Neural progenitor cell (in vitro differentiated cells): ENCODE measurements at places on chromosomes 2 and 18. TPM values are rescaled to one million over a fixed set of nuclear protein-coding genes. Genes with fewer than 3 reads are reported as not detected.

DNA sequence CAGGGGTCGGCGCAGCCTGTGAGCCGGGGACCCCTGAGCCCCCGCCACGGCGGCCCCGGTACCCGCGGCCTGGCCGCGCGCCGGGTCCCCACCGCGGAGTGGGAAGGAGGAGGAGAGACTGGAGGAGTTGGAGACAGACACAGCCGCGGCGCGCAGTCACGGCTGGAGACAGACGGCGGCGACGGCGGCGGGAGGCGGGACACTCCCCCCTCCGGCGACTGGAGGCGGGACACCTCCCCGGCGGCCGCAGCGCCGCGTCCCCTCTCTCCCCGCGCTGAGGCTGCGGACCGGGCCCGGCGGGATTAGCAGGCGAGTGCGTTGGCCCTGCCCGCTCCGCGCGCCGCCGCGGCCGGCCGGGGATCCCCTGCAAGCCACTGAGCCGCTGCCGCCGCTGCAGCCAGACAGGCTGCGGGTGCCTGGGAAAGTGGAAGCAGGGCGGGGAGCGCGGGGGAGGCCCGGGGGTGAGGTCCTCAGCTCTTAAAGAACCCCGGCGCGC, 1.0 kb upstream of the LDLRAD4 start:
- DNase-seq, result peak; percentile 87

- no peak for DNase-seq
Observed at GRCh38 chr2:13666582-13667414, 950.1 kb downstream of the TRIB2 start.

DNA sequence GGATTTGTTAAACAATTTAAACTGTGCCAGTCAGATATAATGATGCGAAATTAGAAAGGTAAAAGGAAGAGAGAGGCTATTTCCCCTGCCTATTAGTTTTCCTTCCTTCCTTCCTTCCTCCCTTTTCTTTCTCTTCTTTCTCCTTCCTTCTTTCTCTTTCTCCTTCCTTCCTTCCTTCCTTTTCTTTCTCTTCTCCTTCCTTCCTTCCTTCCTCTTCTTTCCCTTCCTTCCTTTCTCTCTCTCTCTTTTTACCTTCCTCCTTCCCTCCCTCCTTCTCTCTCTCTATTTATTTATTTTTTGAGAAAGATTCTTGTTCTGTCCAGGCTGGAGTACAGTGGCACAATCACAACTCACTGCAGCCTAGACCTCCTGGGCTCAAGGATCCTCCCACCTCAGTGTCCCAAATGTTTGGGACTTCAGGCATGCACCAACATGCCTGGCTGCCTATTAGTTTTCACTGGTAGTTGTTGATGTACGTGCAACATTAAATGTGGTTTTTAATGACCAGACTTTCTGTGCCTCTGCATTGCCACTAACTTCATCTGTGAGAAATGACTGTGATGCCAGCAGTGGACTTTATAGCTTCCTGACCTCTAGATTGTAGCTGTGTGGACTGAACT, 48.7 kb upstream of the NFE2L2 start:
- DNase-seq, result no peak

GRCh38 chr2:238701341-238702206, 146.3 kb upstream of the TWIST2 start:
- DNase-seq, result no peak

- DNase-seq, result peak; percentile 82
Observed at GRCh38 chr2:239290618-239291474, 110.0 kb downstream of the HDAC4 start.

DNA sequence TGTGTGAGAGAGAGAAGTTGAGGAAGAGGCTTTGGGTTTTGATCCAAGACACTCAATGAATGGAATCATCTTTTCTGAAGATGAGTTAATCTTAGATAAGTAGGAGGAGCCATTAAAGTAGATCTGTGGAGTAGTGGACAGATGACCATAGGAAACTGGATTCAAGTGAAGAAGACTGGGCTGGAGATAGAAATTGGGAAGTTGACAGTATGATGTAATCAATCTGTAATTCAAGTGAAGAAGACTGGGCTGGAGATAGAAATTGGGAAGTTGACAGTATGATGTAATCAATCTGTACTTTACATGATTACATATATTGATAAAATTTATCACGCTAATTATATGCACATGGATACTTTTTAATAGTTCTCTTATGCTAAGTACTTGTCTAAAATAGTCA, 92.8 kb downstream of the PHLPP1 start:
- no peak for DNase-seq

- DNase-seq, result no peak
Observed at GRCh38 chr2:144481666-144482065, 38.3 kb downstream of the ZEB2 start.

- DNase-seq, result peak; percentile 67
Observed at GRCh38 chr2:36663851-36664695, 32.4 kb upstream of the VIT start.

- DNase-seq, result no peak
Observed at GRCh38 chr2:43569921-43570320, 25.9 kb downstream of the THADA start.

DNA sequence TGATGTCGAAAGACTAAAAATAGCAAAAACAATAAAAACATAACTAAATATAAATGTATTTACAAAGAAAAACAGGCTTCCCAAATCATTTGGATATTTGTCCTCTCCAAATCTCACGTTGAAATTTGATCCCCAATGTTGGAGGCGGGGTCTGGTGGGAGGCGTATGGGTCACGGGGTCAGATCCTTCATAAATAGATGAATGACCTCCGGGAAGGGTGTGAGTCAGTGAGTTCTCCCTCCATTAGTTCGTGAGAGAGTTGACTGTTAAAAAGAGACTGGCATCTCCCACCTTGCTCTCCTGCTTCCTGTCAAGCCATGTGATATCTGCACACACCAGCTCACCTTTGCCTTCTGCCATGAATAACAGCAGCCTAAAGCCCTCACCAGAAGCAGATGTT, 703.0 kb downstream of the TMEM182 start:
- no peak for DNase-seq

- no peak for DNase-seq
Observed at GRCh38 chr2:73063909-73064875, 7.3 kb downstream of the SFXN5 start.

GRCh38 chr2:167681234-167682015, 566.0 kb downstream of the STK39 start:
- no peak for DNase-seq

DNA sequence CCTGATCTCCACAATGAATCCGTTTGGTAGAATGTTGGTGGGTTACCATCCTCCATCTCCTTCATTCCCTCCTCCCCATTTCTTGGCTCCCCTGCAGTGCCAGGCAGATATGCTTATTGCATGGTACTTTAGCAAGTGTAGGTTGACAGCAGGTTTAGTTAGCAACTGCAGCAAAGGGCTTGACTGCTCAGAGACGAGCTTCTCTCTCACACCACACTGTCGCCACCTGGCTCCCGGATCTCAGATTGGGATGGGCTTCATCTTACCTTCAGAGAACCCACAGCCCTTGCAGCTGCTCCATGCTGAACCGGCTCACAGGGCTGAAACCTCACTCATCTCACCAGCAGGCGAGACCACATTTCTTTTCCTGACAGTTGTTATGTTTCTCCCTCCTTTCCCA, 88.8 kb downstream of the VWA3B start:
- DNase-seq, result peak; percentile 16

- DNase-seq, result no peak
Observed at GRCh38 chr2:205850132-205850531, 167.8 kb downstream of the NRP2 start.

- DNase-seq, result peak; percentile 75
Observed at GRCh38 chr18:34787931-34788532, 77.9 kb downstream of the DTNA start.

DNA sequence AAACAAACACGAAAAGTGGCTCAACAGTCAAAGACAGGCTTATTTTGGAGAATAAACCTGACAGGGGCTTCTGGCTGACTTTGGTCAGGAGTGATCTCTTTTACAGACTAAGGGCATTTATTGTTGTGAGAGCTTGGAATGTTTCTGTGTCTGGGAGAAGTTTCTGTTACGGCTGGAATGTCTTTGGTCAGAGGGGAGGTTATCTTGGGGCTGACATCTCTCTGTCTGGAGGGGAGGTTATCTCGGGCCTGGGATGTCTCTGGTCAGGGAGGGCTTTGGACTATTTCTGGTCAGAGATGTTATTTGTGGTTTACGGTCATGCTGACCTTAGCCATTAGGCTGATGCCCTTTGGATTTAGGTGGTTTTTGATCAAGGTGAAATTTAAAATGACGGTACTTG, 345.5 kb upstream of the FSIP2 start:
- DNase-seq, result no peak

DNA sequence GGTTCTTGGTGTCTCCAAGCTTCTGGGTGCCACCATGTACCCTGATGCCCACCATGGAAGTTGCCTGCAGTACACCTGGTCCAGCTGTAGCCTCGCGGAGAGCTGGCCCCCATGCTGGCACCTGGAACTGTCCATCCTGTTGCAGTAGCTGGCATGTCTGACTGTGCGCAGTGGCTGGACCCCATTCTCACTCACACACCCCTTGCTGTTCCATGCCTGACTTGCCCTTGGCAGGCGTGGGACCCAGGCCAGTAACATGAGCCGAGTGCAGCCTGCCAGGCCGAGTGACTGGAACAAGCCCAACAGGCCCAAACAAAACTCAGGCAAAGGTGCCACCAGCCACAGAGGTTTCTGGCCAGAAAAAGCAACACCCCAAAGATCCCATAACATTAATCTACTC, 73.8 kb downstream of the NEURL3 start:
- DNase-seq, result no peak

- DNase-seq, result no peak
Observed at GRCh38 chr2:127637236-127637630, 8.7 kb upstream of the GPR17 start.

DNA sequence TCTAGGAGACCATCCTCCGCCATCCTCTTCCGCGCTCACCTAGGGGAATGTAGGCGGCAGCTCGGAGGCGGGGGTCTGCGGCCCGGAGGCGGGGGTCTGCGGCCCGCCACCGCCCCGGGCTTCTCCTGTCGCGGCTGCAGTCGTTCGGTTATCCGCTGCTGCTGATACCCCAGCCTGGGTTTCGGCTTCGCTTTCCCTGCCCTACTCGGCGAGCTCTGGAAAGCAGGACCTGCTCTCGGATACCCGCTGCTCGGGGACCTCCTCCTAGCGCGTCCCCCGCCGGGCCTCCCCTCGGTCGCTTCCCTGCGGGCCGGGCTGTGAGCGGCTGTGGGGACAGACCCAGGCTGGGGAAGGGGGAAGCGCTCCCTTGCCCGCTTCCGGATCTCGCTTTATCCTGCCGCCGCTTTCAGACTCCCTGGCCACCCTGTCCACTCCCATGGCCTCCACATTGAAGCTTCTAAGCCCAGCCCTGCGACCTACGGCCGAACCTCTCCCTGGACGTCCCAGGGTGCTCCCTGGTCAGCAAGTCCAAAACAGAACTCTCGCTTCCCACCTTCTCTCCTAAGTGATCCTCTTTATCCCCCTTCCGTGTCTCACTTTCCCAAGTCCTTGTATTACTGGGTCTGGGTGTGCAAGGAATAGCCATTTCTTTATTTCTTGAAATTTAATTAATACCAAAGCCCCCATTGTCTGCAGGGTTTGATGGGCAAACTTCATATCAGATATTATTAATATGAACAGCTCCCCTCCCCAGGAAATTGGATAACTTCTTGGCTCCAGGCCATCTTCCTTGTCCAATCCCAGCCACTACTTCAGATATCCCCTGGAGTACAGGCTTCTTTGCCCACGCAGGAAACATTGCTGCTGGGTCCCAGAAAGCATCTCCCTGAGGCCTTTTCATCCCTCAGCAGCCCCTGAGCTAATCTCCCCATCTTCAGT, 769 bp downstream of the FKBP1B start:
- peak; percentile 65 for DNase-seq

DNA sequence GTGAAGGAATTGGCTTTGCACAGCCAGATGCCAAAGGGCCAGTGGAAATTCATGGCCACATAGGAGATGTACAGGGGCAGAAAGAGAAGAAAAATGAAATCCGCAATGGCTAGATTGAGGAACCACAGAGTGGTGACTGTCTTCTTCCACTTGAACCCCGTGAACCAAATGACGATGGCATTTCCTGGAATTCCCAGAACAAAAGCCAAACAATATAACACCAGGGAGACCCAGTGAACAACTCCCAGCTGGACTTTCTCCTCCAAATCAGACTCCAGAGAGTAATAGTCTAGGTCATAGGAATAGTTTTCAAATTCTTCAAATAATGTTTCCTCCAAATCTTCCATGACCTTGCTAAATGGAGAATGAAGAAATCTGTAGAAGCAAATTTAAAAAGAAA, 17.2 kb downstream of the EEF1B2 start:
- DNase-seq, result no peak

GRCh38 chr2:152585830-152586484, 131.3 kb downstream of the PRPF40A start:
- no peak for DNase-seq

- DNase-seq, result peak; percentile 87
Observed at GRCh38 chr2:219073413-219074129, 12.8 kb upstream of the IHH start.

DNA sequence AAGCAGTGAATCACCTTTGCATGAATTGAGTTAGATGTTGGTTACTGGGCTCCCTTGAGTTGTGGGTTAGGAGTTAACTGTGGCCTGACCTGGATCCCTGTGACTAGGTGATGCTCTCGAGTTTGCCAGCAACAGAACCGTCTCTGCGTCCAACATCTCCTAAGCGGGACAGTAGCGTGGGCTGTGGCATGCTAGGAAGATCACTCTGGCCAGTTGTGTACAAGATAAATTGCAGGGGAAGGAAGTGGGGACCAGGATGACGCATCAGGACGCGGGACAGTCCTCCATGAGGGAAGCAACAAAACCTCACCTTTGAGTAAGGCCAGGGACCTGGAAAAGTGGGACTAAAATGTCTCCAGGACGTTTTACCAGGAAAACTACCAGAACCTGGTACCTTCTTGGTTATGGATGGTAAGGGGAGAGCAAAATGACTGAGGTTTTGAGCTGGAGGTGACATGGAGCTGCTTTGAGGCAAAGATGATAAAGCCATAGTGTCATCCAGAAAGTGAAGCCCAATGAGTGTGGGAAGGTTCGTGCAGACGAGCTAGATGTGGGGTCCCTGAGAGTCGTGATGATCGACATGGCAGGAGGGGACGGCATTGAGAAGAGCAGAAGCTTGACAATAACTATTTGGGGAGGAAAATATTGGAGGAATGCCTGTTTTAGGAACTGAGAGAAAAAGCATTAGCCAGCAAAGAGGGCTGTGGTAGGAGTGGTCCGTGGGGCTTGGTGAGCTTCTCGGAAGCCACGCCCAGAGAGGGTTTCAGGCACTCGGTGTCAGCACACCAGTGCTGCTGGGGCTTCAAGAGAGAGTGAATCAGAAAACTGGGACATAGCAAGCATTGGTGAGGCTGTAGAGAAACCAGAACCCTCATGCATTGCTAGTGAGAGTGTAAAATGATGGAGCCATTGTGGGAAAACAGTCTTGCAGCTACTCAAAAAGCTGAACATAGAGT, 95.1 kb downstream of the SMAD7 start:
- DNase-seq, result no peak

- DNase-seq, result no peak
Observed at GRCh38 chr2:238574490-238575271, 148.0 kb downstream of the ASB1 start.

GRCh38 chr2:127387655-127388422, at the start of gene MAP3K2:
TSS of gene MAP3K2 (minus strand) at chr2:127387975. CDS start at chr2:127343129, 44,846 bp downstream.
- peak; percentile 98 for DNase-seq

- DNase-seq, result no peak
Observed at GRCh38 chr2:189818249-189819038, 34.2 kb downstream of the PMS1 start.

- peak; percentile 15 for DNase-seq
Observed at GRCh38 chr2:157751462-157752058, 122.9 kb upstream of the ACVR1C start.

- no peak for DNase-seq
Observed at GRCh38 chr18:75897386-75897785, 469.9 kb upstream of the SMIM21 start.

Gene GREB1L
- total RNA-seq, result 251 and 278 TPM in 2 replicates

Gene ADD2
- total RNA-seq, result 45.3 and 63.3 TPM in 2 replicates

Gene GREB1
- total RNA-seq, result 30.8 and 33.2 TPM in 2 replicates

Gene ALKAL2
- not detected in 2 replicates for total RNA-seq

Gene NEU4
- 1.2 TPM in 1 of 2 replicates, not detected in the other for total RNA-seq

Gene IL36G
- total RNA-seq, result 0.59 and 1.3 TPM in 2 replicates

Gene GULP1
- total RNA-seq, result 96.6 and 154 TPM in 2 replicates
